ENCODE measurements at places on chromosomes 5 and 9.

DNA sequence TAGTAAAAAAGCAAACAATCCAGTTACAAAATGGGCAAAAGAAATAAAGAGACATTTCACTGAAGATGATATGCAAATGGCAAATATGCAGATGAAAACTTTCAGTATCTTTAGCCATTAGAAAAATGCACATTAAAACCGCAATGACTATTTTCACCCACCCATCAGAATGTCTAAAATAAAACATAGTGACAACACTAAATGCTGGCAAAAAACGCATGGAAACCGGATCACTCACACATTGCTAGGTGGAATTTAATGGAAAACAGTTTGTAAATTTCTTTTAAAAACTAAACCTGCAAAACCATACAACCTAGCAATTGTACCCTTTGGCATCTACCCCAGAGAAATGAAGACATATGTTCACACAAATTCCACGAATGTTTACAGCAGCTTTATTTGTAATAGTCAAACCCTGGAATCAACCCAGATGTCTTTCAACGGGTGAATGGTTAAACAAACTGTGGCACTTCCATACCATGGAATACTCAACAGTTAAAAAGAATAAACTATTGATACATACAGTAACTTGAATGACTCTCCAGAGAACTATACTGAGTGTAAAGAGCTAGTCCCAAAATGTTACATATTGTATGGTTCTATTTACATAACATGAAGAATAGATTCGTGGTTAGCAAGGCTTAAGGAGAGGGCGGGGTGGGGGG lies 17.2 kb upstream of the PAM start:
- DNase-seq = no peak

DNA sequence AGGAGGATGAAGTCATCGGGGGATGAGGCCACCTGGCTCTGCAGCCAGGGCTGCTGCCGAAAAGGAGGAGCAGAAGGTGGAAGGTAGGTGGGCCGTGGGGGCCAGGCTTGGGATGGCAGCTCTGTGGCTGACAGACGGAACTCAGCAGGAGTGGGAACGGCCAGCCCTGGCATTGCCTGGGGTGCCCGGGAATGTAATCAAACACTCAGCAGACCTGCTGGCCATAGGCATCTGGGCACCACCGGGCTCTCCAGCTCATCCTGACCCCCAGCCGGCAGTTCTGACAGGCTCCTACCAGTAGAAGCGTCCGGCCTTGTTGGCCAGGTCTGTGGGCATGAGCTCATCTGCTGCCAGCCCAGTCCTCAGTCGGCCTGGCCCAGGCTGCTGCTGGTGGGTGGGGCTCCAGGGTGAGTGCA lies 4.3 kb upstream of the FAT2 start:
- DNase-seq = no peak

DNA sequence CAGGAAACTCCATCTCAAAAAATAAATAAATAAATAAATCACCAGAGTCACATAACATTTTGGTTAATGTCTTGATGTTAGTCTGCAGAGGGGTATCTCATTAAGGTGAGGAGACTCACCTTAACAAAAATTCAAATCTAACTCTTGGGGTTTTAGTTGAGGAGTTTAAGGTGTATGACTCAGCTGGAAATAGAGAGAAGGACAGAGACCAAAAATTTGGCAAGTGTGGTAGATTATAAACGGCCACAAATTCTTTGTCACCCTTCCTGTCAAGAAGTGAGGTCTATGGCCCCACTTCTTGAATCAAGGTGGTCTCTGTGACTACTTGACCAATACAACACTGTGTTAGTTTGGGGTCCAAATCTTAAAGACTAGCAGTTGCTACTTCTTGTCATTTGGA lies 60.8 kb downstream of the TTC39B start:
- DNase-seq = no peak

DNA sequence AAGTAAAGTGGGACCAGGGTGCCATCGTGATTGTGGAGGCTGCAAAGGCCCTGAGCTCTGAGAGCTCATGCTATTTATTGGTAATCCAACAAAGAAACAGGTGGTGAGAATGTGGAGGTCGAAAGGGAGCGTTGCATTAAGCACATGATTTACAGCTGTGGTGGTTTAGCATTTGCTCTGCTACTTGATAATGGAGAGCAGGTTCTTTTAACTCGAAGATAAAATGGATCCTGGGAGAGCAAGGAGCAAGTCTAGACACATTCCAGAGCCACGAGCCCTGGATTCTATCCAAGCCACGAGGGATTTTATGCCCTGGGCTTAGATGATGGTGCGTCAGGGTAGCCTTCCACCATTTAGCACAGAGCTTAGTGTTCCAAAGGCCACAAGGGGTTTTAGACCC lies 1710.1 kb upstream of the CDH9 start:
- DNase-seq = no peak

GRCh38 chr9:134895908-134896833 lies 15.6 kb downstream of the FCN2 start:
- DNase-seq = peak; percentile 85

DNA sequence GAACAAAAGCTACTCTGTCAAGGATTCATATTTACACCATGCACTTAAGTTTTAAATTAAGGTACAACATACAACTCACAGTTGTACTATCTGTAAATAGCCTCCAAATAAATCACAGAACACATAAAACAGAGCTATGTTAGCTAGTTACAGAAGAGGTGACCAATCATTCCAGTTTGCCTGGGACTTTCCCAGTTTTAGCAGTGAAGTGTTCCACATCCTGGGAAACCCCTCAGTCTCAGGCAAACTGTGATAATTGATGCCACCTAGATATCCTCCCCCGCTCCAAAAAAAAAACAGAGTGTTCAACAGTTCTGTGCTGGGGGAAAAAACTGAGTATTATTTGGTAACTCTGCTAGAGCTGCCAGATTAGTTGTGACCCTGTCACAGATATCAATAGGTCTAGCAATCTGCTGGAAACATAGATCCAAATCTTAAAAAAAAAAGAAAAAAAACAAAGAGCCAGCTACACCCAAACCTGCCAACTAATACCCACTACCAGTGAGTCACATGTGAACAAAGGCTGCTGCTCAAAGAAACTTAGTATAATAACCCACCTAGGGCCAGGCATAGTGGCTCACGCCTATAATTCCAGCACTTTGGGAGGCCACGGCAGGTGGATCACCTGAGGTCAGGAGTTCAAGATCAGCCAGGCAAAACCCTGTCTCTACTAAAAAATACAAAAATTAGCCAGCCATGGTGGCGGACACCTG lies 5.7 kb downstream of the TBCA start:
- no peak for DNase-seq

- DNase-seq = peak; percentile 16
Observed at GRCh38 chr5:143262393-143263174, 140.9 kb downstream of the NR3C1 start.

DNA sequence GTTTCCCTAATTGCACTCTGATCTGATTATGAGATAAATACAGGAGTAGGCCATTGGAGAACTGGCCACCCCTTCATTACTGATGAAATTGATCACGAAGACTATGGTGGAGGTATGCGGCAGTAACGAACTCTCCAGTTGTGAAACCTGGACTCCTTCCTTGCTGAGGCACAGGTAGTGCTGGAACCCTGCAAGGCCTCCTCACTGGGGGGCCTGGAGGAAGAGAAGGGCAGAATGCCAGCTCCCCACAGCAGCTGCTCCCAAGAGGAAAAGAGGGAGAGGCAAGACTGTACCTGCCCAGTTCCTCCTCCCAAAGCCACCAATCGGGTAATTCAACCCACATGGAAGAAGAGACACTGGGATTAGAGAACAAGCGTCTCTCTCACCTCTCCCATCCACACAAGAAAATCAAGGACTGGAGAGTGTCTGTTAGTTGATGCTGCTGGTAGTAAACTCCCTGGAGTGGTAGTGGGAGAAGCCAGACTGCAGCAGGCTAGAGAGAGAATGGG lies 19.1 kb upstream of the TRIO start:
- no peak for DNase-seq

- no peak for DNase-seq
Observed at GRCh38 chr9:132384376-132384775, 22.3 kb downstream of the TTF1 start.

- DNase-seq = no peak
Observed at GRCh38 chr5:3401635-3402034, 194.0 kb upstream of the IRX1 start.

DNA sequence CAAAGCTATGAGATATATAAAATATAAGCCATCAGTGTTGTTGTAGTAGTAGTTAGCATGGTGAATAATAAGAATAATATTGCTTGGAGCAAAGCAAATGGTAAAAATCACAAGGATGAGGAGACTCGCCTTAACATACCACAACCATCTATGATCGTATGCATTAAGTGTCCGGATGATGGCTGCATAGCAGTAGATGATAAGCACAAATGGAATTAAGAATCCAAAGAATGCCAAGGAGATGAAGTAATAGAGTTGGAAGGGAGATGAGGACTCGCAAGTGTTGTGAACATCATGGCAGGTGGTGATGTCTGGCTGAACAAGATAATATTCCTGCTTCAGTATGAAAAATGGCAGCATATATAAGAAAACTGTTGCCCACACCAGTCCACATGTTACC lies 5.5 kb downstream of the F2RL2 start:
- DNase-seq = no peak

GRCh38 chr9:91066042-91066415 lies 264.4 kb downstream of the SYK start:
- DNase-seq = no peak
